Activated T-cell treated with anti-CD3 and anti-CD28 coated beads, Interleukin-2, amount 50 U/mL, for 4 hours (primary cell): ENCODE measurements at places on chromosomes 7 and 10. TPM values are rescaled to one million over a fixed set of nuclear protein-coding genes. Genes with fewer than 3 reads are reported as not detected.

- DNase-seq: no peak
Measured at GRCh38 chr10:46517541-46517940, 38.9 kb downstream of the GPRIN2 start.

DNA sequence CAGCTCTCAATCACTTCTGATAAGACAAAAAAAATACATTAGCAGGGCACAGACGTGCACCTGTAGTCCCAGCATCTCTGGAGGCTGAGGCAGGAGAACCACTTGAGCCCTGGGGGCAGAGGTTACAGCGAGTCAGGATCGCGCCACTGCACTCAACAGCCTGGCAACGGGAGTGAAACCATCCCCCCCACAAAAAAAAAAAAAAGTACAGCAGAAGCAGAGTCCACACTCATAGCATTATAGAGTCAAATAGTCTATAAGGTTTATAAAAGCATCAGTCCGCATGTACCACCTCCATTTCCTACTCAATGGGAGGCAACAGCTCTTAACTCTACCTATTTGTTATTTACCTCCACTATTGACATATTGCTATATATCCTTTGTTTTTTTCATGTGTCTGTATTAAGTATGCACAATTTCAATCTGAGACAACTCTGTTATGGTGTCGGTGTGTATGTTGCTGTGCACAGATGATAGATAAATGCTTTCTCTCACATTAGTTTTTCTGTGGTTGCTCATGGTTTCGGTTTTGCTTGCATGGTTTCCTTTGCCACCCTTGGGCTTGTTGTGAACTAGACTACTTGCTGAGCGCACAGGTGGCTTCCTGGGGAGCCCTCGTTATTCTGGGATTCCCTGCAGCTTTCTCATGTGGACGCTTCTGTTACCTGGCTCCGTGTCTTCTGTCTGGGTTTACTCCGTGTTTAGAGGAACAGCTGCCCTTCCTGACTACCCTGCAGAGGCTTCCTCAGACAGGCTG is 40.4 kb downstream of the PROSER2 start:
- no peak for DNase-seq

- no peak for DNase-seq
Measured at GRCh38 chr7:140267381-140268226, 90.8 kb upstream of the KDM7A start.

DNA sequence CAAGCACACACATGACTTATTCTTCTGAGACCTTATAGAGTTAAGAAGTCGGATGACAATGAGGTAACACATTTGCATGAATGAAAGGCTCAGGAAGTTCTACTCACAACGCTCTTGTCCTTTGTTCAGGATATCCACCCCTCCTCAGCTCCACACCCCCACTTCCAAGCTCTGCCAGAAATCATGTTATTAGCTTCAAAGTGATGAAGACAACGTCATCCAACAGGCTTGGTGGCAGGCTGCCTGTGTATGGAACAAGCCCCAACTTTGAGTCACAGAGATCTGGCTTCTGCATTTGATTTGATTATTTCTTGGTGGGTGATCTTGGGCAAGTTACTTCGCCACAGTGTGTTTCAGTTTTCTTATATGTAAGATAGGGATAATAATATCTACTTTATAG is 12.4 kb upstream of the BMPER start:
- no peak for DNase-seq

- no peak for DNase-seq
Measured at GRCh38 chr10:129035052-129035827, 431.8 kb upstream of the MGMT start.

DNA sequence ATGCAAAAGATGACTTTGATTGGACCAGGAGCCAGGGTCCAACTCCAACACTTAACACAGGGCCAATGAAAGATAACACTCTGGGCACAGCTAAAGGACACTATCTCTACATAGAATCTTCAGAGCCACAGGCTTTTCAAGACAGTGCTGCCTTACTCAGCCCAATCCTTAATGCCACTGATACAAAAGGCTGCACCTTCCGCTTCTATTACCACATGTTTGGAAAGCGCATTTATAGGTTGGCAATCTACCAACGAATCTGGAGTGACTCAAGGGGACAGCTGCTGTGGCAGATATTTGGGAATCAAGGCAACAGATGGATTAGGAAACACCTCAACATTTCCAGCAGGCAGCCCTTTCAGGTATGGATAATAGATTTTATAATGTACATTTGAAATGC is 160.7 kb downstream of the MALRD1 start:
- DNase-seq: no peak

DNA sequence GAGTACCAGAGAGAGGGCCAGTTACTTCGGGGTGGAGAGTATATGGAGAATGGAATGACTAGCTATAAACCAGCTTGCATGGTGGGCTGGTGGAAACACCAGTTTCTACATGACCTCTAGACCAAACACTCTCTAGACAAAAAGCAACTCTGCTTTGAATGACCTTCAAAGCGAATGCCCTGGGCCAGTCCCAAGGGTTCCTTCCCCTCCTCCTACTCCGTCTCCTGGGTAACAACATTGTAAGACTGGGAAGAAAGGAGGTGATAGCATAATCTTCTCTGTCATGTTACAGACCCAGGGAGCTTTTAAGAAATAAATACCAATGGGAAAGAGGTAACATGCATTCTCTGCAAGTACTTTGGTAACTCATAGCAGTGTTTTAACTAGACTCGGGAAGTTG is 7.4 kb downstream of the HK1 start:
- DNase-seq: no peak

- no peak for DNase-seq
Measured at GRCh38 chr7:45225311-45225947, 67.8 kb downstream of the RAMP3 start.

- no peak for DNase-seq
Measured at GRCh38 chr7:8135417-8135816, 126.5 kb downstream of the ICA1 start.

DNA sequence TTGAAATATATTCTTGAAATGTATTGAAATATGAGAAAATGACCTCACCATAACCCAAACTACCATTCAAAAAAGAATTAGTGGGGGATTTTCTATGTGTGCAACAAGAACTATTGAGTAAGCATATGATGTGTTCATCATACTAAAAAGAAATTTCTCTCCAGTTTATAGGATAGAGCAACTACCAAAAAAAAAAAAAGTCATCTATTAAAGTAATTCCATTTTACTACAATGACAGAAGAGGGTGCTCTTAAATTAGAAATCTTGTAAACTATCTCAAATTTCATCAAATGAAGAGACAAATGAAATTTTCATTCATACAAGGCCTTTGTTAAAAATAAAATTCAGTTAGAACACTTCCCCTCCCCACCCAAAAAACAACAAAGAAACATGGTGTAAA is 195.4 kb upstream of the PLXDC2 start:
- no peak for DNase-seq

DNA sequence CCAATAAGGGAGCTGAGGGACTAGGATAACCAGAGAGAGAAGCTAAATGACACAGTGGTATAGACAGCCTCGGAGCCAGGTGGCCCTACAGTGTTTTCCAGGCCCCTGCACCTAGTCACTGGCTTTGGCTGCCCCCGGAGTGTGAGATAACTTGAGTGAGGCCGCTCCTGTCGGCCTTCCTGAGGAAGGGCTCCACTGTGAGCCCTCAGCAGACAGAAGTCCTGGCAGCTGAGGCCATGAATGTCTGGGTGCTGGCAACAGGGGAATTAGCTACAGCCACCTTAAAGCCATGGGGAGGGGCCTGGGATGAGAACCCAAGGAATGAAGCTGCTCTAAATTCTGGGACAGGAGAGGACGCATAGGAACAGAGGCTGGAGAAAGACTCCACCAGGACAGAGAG is 4.6 kb upstream of the GDF10 start:
- DNase-seq: no peak

GRCh38 chr10:110326351-110327032 is 21.8 kb upstream of the SMNDC1 start:
- no peak for DNase-seq

DNA sequence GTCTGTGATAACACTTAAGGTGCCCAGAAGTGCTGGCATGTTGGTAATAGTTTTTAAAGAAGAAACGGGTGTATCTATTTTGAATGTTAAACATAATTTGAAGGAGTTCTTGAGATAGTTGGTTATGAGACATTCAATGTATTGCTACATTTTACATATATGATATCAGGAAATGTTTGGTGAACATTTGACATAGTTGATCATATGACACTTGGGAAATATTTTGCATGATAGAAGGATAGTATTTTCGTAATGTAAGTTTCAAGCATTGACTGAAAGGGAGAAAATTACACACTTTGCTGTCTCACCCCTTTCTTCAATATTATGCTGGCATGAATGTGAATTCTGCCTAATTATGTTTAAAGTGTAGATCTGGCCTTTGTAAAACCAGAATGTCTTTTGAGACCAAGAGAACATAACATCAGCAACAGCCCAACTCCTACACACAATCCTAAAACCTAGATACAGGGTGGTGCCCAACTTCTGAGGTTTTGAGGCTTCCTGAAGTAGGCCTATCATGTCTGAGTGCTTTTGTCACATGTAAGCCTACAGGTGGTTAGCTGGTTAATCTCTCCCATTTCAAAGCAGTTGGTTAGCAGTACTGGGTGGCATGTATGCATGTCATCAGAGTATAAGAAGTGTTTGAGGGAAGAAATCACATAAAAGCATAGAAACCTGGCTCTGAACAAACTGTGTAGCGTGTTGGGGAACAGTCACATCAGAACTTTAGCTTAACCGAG is 2.1 kb downstream of the ADD3 start:
- peak; percentile 32 for DNase-seq

DNA sequence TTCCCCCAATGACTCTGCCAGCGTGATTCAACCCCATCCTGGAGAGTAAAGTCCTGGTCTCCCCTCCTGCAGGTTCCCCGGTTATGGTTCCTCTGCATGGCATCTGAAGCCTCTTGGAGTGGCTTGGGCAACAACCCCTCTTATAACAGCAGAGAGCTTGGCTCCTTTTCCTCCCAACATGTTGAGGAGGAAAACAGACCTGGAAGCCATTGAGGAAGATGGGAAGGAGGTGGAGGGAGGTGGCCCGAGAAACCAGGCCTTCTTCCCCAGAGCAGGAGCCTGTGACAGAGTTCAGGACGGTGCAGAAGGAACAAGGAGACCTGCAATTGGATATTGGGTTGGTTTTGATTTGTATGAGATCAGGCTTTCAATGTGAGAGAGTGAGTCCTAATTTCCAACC is 184.0 kb upstream of the ADCY1 start:
- no peak for DNase-seq

- no peak for DNase-seq
Measured at GRCh38 chr10:103055105-103055504, 137.0 kb downstream of the CNNM2 start.

GRCh38 chr7:66824041-66824440 is 83.5 kb downstream of the RABGEF1 start:
- DNase-seq: no peak

GRCh38 chr7:155447603-155448002 is 10.3 kb upstream of the EN2 start:
- DNase-seq: no peak

DNA sequence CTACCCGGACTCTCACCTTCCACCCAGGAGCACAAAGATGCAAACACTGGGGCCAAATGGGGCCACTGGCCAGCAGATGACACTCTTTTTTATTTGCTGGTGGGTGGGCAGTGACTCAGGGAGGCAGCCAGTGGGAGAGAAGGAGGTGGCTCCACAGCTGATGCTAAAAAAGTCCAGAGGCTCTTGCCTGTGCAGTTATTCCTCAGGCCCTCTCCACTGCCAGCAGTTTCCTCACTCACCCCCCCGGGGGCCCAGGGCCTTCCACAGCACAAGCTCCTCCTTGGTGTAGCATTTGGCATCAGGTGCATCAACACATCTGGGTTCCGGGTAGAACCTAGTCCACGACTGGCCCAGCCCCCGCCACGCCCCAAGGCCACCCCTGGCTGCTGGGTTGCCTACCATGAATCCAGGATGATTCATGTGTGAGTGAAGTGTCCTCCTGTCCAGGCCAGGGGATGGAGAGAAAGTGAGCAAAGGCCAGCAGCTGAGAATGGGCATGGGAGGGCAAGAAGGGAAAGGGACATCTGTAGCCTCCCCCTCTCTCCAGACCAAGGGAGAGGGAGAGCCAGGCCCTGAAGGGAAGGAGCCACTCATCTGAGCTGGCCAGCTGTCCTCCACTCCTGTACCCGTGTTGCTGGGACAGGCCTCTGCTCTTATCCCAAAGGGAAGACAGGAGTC is 1.7 kb upstream of the KCNH2 start:
- no peak for DNase-seq

- no peak for DNase-seq
Measured at GRCh38 chr10:1166101-1166827, 110.1 kb downstream of the WDR37 start.

DNA sequence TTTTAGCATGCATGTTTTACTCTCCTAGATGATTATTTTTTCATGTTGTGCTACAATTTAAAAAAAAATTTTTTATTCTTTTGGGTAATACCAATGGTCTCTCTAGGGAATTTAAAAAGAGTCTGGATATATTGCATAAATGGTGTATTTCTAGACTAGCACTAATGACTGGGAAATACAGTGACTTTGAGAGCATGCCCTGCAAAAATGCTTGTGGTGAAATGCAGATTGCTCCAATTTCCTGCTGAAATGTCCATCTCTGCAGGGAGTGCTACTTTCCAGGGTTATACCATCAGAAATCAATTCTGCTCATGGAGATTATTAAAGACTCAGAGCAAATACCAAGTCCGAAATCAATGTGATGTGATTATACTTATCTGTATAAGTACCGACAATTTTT is 186.1 kb downstream of the PRKG1 start:
- DNase-seq: no peak

DNA sequence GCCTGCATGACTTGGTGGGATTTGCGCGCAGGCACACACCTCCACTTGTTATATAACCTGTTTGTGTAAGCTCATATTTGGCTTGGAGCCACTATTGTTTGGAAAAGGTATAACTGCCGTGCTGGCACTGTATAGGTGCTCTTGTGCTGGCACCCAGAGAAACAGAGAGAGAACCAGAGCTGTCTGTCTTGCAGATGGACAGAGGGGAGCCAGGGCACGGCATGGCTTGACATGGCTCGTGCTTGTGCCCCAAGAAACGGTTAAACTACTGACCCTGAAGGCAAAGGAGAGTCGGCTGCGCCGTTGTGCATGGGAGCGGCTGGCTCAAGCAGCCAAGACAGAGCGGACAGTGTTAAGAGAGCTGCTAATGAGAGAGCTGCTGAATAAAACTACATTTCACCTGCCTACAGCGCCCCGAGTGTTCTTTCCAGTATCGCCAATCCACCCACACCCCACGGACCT is 23.2 kb downstream of the RAPGEF5 start:
- DNase-seq: no peak

GRCh38 chr7:80100254-80100653 is 34.4 kb upstream of the GNAI1 start:
- no peak for DNase-seq

- DNase-seq: no peak
Measured at GRCh38 chr7:133755901-133756300, 371.2 kb upstream of the LRGUK start.

The DGKI gene
- 4.3 TPM for total RNA-seq

The MYOF gene
- 65.4 TPM for total RNA-seq

The ACBD7 gene
- 0.23 TPM for total RNA-seq

The TMEM106B gene
- 22.1 TPM for total RNA-seq

The MSS51 gene
- 0.95 TPM for total RNA-seq

The SSBP1 gene
- total RNA-seq: 369 TPM

The RFC2 gene
- 71.4 TPM for total RNA-seq

The CABCOCO1 gene
- not detected for total RNA-seq

The PLEKHS1 gene
- total RNA-seq: not detected
